Cardiac septum (tissue), 1 donor: ENCODE measurements at places on chromosomes 13 and 19. TPM values are rescaled to one million over a fixed set of nuclear protein-coding genes. Genes with fewer than 3 reads are reported as not detected.

The ZNF221 gene
- total RNA-seq = 4.7 TPM

The FZR1 gene
- total RNA-seq = 23.8 TPM

The PPP1R15A gene
- total RNA-seq = 87.0 TPM

The C19orf12 gene
- total RNA-seq = 38.0 TPM

The F2RL3 gene
- total RNA-seq = 0.70 TPM

The POU2F2 gene
- total RNA-seq = 0.51 TPM

The TMEM161A gene
- 12.2 TPM for total RNA-seq

The PTPRH gene
- total RNA-seq = 3.7 TPM

The DACH1 gene
- total RNA-seq = 1.00 TPM

The CEACAM7 gene
- total RNA-seq = not detected

The C19orf85 gene
- total RNA-seq = not detected

- no peak for DNase-seq
Measured at GRCh38 chr13:29749401-29750182, 100.8 kb downstream of the UBL3 start.

GRCh38 chr19:7000333-7000732, 20.9 kb downstream of the MBD3L2B start:
- no peak for DNase-seq

DNA sequence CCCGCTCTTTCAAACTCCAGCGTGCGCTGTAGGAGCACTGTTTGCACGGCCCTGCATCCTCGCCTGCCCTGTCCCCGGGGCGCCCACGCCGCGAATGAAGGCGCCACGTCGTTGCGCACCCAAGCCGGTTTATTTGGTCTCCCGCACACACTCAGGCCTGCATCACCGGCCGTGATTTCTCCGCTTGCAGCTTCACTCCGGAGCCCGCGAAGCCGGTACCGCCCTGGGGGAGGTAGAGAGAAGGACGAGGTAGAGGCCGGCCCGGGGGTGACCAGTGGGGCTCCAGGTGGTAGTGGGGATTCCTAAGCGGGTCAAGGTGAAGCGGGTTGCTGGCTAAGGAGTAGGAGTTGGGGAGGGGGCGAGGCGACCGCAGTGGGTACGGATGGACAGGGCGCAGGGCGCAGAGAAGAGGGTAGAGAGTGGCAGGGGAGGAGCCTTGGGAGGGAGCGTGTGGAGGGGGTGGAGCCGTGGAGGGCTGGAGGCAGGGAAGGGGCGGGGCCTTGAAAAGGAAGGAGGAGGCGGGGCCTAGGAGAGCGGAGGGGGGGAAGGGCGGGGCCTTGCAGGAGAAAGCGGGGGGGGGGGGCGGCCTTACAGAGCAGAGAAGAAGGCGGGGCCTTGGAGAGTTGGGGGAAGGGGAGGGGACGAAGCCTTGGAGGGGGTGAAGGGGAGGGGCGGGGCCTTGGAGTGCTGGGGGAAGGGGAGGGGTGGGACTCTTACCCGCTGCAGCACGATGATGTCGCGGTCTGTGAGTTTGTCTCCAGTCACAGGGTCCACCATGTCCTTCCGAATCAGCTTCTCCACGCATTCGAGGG, 24.6 kb downstream of the NOSIP start:
- no peak for DNase-seq

DNA sequence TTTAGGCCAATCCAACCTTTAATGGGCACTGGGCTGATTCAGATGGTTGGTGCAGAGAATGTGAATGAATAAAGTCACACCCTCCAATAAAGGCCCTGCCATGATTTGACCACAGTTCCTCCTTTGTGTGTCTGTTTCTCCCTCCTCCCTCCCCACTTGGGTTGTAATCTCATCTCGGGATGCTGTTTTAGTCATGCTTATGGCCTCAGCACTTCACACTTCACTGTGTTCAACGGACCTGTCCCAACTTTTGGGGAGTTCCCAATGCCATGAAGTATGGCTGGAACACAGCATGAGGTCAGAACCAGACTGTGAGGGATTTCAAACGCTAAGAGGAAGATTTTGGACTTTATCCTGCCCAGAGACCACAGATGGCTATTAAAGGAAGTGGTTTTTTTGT, 5.6 kb upstream of the RAB8A start:
- DNase-seq = no peak

DNA sequence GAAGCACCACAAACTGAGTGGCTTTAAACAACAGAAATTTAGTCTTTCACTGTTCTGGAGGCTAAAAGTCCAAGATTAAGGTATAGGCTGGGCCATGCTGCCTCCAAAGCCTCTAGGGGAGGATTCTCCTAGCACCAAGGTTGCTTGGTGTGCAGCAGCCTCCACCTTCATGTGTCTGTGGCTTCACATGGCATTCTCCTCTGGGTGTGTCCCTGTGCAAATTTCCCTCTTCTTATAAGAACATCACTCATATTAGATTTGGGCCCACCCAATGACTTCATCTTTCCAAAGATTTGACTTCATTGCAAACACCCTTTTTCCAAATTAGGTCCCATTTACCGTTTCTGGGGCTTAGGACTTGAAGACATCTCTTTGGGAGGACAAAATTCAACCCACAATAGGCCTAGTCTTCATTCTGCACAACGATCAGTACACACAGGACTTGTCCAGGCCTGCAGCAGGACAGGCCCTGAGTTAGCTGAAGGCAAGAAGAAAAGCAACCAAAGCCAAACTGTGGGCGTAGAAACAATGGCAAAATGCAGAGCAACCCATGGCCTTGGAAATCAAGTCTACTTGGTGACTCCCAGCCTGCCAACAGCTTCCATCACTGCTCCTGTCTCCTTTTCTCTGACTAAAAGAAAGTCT, 521.2 kb upstream of the NBEA start:
- DNase-seq = peak; percentile 61

GRCh38 chr13:29160862-29161261, 340.7 kb downstream of the MTUS2 start:
- DNase-seq = no peak

DNA sequence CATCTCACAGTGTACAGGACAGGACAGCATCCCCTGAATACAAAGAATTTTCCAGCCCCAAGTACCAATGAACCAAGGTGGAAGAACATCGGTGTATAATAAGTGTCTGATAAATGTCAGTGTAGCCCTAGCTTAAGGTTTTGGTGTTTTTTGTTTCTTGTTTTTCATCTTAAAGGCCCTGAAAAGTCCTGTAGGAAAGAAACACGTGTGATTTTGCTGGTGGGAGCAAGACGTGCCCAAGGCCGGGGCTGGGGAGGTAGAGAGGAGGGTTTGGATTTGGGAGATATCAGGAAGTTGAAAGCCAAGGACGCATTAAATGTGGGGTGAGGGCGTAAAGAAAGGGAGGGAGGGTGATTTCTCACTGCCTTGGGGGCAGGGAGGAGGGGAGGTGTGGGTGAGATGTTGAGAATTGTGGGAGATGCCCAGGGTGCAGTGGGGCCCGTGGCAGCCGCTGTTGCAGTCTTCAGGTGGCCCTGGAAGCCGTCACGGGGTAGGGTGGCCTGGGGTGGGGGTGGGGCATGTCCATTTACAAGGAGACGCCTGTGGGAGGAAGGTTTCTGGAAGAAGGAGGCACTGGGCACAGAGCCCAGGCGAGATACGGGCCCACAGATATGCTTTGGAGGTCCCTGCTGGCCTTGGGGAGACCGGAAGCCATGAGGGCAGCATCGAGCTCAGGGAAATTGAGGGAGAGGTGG, 6.7 kb downstream of the CAMSAP3 start:
- DNase-seq = no peak

DNA sequence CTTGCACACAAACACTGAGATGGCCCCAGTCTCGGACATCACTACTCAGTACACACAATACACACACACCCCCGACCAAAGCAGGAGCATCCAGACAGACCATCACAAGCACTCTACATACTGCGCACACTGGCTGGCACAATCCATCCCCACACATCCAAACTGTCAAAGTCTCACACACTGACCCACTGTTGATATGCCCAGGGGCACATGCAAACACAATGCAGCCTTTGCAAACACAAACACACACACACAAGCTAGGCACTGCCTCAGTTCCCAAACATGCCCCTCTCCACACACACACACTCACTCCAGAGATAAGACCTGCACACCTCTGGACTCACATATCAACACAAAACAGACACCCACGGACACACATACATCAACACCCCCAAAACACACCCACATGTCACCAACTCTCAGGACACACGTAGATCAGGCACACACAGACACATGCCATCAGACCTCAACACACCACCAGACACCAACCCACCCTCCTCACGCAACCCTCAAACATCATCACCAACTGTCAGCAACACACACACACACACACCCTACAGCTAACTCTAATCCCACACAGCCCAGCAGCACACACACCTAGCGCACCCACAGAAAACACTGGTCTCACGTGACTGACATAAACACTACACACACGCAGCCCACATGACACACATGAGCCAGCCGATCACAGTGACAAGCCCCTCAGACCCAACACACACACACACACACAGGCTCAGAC, 1.9 kb downstream of the BBC3 start:
- DNase-seq = no peak

DNA sequence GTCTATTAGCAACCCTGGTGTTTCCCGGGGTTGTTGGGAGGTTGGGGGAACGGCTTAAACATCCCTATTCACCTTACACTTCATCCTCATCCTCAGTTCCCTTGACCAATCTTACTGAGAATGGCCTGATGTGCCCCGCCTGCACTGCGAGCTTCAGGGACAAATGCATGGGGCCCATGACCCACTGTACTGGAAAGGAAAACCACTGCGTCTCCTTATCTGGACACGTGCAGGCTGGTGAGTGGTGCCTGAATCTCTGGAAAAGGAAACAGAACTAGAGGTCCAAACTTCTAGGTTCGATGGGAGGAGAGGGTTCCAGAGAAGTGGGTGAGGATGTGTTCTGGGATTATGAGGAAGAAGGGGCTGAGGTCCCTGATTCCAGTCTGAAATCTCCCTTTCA, 5.9 kb downstream of the PINLYP start:
- DNase-seq = no peak

DNA sequence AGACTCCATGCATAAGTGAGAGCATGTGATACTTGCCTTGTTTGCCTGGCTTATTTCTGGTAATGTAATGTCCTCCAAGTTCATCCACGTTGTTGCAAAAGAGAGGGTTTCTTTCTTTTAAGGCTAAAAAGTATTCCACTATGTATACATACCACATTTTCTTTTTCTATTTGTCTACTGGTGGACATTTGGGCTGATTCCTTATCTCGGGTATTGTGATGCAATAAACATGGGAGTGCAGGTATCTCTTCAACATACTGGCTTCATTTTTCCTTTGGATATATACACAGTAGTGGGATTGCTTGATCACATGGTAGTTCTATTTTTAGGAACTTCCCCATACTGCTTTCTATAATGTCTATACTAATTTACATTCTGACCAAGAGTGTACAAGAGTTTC, 49.6 kb upstream of the EBPL start:
- DNase-seq = no peak

GRCh38 chr13:45224176-45224575, 23.3 kb upstream of the KCTD4 start:
- no peak for DNase-seq

DNA sequence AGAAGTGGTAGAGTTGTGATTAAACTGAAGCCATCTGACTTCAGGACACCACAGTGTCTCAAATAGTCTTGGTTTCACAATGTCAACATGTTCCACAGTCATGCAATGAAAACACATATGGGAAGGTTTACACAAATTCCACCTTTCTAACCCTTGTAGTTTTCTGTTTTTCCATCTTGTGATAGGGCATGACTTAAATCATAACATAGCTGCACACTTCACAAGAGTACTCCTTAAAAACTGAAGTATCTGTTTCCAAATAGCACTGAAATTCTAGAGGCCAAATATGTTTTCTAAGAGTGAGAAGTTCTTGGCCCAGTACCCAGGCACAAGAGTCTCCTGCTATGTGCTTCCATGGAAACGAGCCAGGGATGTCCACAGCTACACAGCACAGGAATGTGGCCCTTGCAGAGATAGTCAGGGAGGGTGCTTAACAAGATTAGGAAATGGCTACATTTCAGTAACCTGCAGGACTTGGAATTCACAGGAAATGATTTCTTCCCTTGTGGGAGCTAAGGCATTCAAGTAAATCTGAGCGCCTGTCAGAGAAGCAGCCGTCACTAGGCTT, 269.1 kb downstream of the NDFIP2 start:
- DNase-seq = no peak

- DNase-seq = no peak
Measured at GRCh38 chr13:98333486-98333885, 156.4 kb upstream of the RNF113B start.

GRCh38 chr13:101746513-101746912, 294.0 kb downstream of the ITGBL1 start:
- DNase-seq = no peak

- DNase-seq = no peak
Measured at GRCh38 chr19:20444202-20444885, 121.2 kb downstream of the ZNF737 start.

DNA sequence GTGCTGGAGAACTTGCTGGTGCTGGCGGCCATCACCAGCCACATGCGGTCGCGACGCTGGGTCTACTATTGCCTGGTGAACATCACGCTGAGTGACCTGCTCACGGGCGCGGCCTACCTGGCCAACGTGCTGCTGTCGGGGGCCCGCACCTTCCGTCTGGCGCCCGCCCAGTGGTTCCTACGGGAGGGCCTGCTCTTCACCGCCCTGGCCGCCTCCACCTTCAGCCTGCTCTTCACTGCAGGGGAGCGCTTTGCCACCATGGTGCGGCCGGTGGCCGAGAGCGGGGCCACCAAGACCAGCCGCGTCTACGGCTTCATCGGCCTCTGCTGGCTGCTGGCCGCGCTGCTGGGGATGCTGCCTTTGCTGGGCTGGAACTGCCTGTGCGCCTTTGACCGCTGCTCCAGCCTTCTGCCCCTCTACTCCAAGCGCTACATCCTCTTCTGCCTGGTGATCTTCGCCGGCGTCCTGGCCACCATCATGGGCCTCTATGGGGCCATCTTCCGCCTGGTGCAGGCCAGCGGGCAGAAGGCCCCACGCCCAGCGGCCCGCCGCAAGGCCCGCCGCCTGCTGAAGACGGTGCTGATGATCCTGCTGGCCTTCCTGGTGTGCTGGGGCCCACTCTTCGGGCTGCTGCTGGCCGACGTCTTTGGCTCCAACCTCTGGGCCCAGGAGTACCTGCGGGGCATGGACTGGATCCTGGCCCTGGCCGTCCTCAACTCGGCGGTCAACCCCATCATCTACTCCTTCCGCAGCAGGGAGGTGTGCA, 587 bp downstream of the S1PR4 start:
- no peak for DNase-seq

DNA sequence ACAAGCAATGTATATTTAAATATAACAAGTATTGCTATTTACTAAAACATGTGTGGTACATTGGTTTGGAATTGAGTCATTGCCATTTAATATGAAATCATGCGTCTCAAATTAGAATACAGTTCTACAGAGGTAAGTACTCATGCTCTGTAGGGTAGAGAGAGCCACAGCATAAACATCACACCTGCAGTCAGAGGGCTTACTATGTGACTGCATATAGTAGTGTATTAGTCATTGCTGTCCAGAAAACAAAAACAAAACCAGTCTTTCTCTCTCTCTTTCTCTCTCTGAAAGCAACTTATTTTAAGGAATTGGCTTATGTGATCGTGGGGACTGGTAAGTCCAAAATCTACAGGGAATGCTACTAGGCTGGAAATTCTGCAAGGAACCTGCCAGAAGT, 370.3 kb downstream of the GPC5 start:
- DNase-seq = no peak
